Activated CD8-positive, alpha-beta memory T cell treated with anti-CD3 and anti-CD28 coated beads for 1 hour (primary cell): ENCODE measurements at places on chromosomes 11 and 22.

DNA sequence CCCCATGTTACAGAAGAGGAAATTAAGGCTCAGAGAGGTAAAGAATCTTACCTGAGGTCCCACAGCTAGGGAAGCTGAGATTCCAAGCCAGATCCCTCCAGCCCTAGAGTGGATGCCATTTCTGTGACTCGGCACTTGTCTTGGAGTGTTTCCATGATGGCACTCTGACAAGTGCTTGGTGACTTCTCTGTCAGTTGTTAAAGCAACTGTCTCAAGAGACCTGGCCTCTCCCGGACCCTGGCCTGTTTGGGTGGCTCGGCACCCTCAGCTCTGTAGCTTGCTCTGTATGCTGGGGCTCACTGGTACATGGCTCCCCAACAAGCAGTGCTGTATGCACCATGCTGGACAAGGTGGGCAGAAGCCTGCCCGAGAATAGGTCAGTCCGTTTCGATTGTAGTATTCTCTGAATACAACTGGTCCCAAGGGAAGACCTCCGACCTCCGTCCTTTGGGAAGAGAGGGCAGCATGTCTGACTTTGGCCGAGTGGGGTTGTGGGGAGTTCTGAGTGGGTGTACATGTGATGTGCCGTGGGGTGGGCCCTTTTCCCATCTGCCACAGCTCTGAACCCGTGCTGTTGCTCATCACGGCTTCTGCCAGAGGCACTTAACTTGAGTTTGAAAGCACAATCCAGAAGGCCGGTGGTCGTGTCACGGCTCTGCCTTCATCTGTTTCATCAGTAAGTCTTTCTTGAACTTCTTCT lies 12.4 kb downstream of the ACO2 start:
- DNase-seq = no peak

GRCh38 chr11:9529334-9529650 lies 44.2 kb upstream of the WEE1 start:
- DNase-seq = no peak

GRCh38 chr11:35180317-35181233 lies 41.6 kb downstream of the CD44 start:
- no peak for DNase-seq

GRCh38 chr11:111602865-111603610 lies 789 bp downstream of the SIK2 start:
- DNase-seq = no peak

GRCh38 chr22:23655891-23656475 lies 23.9 kb upstream of the DRICH1 start:
- DNase-seq = no peak

- DNase-seq = no peak
Observed at GRCh38 chr11:8097926-8098325, 16.9 kb downstream of the TUB start.

DNA sequence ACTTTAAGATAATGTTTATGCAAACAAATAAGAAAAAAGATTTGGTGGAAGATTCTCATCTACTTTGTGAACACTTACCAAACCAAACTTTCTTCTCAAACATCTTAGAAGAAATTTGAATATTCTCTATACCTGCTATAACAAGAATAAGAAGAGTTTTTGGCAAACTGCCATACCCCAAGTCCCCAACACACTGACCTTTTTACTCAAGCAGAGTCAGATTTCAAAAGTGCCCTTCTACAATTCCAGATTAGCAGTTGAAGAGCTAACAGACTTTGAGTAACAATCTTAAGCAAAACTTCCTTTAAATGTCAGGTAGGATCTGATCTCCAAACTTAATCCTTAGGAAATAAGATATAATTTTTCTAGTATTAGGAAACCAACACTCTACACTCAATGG lies 33.9 kb downstream of the TSG101 start:
- no peak for DNase-seq

- DNase-seq = no peak
Observed at GRCh38 chr22:47328550-47329243, 566.2 kb downstream of the TBC1D22A start.

GRCh38 chr11:58832056-58832645 lies 12.4 kb downstream of the GLYATL2 start:
- DNase-seq = no peak

DNA sequence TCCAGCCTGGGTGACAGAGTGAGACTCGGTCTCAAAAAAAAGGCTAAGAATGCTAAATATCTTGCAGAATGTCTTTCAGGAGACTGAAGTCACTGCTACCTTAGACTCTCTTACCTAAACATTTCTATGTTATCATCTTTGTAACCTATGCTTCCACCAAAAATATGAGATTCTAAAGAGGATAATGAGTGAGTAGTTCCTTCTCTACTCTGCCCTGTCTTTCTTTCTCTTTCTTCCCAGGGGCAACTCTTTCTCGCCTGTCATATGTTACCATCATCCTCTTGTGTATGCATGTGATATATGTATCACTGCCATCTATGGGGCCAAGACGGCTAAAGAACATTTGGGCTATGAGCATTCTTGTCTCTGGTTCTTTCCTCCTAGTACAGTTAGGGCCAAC lies 9.0 kb upstream of the RASSF10 start:
- no peak for DNase-seq

GRCh38 chr22:45645526-45646414 lies 25.9 kb upstream of the ATXN10 start:
- peak; percentile 70 for DNase-seq

DNA sequence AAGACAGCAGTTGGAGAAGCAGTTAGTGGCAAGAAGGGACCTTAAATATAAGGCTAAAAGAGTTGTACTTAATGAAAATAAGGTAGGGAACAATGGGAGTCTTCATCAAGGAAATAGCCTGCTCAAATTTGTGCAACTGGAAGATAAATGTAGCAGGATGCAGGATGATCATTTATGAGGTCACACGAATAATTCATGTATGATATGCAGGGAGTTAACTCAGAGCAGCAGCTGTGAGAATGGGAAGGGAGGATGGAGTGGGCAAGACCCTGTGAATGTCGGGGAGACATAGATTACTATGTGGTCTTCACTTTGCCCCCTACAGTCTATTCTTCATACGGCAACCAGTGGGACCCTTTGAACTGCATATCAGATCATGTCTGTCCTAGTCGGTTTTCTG lies 25.2 kb upstream of the BMAL1 start:
- DNase-seq = no peak

DNA sequence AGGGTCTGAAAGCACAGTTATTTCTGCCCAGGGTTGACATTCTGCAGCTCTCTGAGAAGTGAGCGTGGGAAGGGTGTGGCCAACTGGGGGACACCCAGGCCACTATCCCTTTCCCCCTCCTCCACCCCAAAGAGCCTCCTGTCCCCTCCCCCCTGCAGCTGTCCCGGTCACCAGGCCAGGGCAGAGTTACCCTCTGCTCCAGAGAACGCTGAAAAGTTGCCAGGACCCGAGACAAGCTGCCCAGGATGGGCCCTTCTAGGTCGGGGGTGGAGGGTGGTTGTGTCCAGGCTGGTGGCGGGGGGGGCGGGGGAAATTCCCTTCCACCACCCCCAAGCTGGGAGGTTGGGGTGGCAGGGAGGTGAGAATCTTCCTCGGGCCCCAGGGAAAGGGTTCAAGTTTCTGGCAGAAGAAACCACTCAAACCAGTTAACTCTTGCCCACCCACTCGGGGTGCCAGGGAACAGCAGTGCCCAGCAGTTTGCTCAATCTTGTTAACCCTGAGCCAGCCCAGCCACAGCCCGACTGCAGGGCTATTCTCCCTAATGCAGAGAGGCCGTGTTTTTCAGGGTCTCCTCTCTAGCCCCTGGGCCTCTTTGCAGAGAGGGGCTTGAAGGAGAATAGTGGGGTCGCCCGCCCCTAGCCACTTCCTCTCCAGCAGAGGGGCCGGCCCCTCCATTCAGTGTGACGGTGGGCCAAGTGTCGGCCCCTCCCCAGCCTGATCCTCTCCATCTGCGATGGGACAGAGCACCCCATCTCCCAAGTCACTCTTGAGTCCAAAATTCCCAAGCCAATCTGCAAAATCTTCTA lies 697 bp downstream of the LGALS1 start:
- no peak for DNase-seq

GRCh38 chr11:94100253-94100652 lies 28.4 kb upstream of the PANX1 start:
- DNase-seq = no peak
